ENCODE measurements at places on chromosomes 5 and 9.

GRCh38 chr5:44932922-44933585, 124.3 kb downstream of the MRPS30 start:
- no peak for DNase-seq

DNA sequence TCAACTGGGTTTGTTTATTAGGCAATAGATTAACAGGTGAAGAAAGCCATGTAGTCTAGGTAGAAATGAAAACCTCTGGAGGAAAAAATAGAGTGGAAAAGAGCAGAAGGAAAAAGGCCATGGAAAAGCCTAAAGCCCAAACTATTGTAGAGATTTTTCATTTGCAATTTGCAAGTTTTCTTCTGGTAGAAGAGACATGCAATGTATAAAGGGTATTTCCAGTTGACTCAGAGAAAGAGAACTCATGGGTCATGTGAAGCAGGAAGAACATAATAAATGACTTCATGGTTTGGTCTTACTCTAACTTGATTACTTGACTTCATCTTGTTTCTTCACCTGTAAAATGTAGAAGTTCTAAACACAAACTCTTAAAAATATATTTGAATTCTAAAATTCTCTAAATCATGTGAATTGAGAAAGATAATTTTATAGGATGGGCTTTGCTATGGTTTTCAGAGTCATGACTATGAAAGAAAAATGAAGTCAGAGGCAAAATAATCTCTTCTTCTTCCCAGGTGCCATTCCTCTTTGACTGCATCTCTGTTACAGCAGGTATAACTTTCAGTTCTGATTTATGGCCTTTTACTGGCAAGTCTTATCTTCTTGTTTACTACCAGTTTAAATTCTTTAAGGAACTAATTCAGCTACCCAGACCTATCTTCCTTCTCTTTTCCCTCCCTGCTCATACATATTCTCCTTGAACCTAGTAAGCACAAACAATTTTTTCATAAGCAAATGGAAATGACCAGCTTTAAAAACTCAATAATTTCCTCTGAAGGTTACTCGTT, 47.7 kb upstream of the TMC1 start:
- DNase-seq, result no peak

DNA sequence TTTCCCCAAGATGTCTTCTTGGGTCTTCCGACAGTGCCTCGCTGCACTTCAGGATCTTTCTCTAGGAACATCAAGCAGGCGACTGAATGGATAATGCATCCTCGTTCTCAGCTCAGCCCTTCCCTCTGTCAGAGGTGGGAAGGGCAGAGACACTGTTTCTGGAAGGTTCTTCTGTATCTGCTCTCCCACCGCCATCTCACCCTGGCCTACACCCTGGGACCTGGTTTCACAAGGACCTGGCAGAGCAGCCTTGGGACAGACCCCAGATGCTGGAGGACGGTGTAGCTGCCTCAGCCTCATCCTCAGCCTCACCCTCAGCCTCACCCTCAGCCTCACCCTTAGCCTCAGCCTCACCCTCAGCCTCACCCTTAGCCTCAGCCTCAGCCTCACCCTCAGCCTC, 18.5 kb downstream of the MRPL36 start:
- no peak for DNase-seq

DNA sequence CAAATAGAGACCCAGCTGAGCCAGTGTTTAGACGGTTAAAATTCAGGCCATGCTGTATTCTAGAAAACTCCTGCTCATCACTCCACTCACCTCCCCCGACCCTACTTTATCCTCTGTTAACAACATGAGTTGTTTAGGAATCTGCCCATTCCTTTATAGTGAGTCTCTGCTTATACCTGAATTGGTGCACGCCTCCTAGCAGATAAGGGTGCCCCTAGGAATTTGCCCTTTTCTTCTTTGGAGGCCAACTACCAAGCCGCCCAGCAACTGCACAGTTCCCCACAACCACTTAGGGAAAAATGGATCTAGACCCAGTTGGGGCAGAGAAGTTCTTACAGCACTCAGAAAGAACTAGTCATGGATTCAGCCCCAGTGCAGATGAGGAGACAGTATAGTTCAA, 102.3 kb downstream of the MAMDC2 start:
- DNase-seq, result no peak

DNA sequence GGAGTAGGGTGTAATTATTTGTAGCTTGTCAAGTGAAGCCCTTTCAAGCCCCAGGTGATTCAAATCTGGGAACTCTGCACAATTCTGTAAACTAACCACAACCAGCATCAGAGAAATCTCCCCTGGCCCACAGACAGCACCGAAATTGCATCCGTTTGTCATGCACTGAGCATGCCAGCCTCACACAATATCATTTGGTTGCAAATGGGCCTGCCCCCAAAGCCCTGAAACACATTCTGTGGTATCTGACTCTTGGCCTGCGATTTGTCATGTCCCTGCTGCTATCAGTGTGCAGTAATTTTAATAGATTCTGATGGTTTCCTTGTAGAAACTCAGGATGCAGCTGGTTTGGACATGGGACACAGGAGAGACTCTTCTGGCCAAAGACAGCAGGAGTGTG, 35.3 kb downstream of the SNX24 start:
- no peak for DNase-seq

DNA sequence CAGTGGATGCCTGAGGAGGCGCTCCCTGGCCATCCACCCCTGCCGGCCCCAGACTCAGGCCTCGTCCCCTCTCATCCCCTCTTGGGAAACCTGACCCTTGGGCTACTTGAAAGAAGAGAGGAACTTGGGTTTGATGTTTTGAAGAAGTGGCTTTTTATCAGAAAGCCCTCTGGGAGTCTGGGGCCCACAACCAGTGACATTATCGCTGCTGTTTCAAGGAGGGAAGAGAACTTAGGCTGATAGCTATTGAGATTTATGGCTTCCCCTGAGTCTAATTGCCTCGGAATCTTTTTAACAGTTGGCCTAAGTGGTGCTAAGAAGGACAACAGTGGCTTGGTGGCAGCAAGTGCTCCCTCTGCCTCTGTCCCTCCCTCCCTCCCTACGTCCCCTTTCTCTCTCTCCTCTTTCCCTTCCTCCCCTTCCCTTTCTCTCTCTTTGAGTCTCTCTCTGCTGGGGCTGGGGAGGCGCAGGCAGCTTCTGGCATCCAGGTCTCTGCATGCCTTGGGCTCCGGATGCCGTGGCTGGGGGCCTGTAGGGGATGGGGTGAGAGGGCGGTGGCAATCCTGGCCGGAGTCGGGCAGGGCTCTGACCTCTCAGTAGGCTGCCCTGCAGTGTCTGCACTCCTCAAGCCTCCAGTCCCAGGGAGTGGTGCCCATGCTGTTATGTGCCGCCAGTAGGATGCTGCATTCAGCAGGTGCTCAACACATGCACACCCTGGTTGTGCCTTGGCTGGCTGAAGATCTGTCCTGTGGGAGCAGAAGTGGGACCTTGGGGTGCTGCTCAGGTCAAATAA, 49.6 kb upstream of the RXRA start:
- peak; percentile 26 for DNase-seq

DNA sequence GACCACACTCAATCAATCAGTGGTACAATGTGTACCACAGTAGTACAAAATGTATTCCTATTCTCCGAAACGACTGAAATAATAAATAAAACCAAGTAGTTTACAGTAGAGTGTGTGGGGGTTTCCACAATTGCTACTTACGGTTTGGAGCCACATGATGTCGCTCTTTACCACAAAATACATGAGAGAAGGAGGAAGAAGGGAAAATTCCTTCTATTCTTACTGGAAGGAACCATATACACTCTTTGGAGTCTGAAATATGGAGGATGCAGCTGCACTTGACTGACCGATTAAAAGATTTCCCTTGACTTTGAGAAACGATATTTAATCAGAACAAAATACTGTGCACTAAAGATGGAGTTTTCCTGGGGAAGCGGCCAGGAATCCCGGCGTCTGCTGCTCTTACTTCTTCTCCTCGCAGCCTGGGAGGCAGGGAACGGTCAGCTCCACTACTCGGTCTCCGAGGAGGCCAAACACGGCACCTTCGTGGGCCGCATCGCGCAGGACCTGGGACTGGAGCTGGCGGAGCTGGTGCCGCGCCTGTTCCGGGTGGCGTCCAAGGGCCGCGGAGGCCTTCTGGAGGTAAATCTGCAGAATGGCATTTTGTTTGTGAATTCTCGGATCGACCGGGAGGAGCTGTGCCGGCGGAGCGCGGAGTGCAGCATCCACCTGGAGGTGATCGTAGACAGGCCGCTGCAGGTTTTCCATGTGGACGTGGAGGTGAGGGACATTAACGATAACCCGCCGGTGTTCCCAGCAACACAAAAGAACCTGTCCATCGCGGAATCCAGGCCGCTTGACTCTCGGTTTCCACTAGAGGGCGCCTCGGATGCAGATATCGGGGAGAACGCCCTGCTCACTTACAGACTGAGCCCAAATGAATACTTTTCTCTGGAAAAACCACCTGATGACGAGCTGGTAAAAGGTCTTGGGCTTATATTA, at the start of gene PCDHA4:
Gene PCDHA4, plus strand, starts transcription at position 235 of the 942 bp plus-strand sequence.
- peak; percentile 40 for DNase-seq

DNA sequence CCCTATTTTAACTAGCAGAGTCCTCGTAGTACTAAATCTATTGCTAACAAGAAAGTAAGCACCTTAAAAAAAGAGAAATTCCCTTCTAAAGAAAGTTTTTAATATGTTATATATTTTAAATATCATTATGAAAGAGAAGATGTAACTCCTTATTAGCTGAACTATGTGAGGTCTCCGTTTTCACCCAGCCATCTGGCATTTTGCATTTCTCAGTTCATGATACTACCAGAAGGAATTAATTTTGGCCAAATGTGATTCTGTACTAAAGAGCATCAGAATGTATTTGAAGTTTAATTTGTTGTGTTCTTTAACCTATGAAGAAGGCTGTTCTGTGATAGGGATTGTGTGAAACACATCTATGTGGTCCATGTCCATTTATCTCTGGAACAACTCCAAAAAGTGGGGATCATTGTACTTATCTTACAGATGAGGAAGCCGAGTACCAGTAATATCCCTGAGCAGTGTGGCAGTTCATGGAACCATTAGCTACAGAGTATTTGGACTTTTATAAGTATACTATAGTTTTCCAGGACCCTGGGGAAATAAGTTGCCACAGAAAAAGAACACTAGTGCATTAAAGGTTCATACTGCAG, 29.8 kb downstream of the TNFAIP8 start:
- DNase-seq, result no peak

GRCh38 chr9:126508928-126509327, 104.8 kb upstream of the LMX1B start:
- no peak for DNase-seq

GRCh38 chr5:165508286-165508685, 2002.9 kb downstream of the MAT2B start:
- DNase-seq, result no peak

GRCh38 chr5:33198836-33199235, 241.9 kb upstream of the TARS1 start:
- no peak for DNase-seq

GRCh38 chr5:139597134-139597533, 36.0 kb downstream of the UBE2D2 start:
- no peak for DNase-seq

DNA sequence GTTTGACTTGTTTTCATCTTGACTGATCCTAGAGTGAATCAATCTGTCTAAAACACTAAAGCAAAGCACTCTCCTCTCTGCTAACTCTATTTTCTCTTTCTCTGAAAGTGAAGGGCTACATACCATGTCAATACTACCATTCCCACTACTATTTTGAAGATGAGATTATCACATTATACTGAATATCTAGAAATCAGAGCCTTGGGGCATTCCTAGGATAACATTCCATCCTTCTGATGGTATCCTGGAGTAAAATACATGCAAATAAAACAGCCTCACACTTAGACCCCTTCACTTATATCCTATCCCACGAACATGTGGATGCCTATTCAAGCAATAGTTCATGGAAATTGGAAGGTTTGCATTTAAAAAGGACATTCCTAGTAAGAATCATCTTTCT, 309.3 kb upstream of the ACTBL2 start:
- no peak for DNase-seq

- no peak for DNase-seq
These were observed 181.7 kb upstream of the S1PR3 start for GRCh38 chr9:88809355-88810161.

DNA sequence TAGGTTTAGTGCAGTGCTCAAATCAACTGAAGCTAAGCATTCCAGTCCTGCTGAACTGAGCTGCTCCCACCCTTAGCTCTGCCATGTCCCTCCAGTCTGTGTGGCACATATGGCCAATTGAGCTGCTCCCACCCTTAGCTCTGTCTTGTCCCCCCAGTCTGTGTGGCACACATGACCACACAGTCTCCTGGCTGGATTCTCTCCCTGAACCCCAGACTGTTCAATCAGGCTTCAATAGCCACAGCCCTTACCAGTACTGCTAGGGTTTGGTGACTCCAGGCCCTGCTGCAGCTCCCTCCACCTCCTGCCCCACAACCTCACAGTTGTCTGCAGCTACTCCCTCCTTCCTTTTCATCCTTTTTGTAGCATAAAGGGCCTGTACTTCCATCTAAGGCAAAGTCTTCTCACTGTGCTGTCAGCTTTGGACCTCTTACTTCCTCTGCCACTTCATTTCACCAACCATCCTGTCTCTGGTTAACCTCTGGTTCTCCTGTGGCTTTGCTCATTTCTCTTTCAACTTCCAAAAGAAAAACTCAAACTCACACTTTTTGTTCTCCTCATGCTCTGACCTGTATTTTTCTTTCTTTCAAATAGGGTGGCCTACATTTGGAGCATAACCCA, 50.8 kb downstream of the ADAMTS12 start:
- no peak for DNase-seq

GRCh38 chr5:142323480-142324135, 1.2 kb downstream of the SPRY4 start:
- no peak for DNase-seq

- no peak for DNase-seq
These were observed 240.2 kb downstream of the RFX3 start for GRCh38 chr9:3285365-3286161.

DNA sequence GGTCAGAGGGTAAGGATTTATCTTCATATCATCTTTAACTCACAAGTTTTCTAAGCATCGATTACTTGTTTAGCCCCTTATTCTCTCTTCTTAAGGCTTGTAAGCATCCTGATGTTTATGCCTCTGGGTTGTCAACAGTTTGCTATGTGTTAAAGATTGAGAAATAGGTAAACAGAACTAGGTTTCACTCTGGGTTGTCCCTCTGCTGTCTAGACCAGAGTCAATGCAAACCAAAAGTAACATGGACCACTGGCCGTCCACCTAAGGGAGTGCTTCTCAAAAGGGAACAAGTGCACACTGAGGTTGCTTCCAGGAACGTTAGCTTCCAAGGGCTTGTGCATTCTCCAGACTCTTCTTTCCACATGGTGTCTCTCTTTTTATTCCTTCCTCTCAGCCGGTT, 39.9 kb upstream of the HAPLN1 start:
- no peak for DNase-seq
